ENCODE measurements at places on chromosomes 3 and 15.
A peak's percentile ranks its signal among the peaks of the same experiment; 100 is the strongest.

DNA sequence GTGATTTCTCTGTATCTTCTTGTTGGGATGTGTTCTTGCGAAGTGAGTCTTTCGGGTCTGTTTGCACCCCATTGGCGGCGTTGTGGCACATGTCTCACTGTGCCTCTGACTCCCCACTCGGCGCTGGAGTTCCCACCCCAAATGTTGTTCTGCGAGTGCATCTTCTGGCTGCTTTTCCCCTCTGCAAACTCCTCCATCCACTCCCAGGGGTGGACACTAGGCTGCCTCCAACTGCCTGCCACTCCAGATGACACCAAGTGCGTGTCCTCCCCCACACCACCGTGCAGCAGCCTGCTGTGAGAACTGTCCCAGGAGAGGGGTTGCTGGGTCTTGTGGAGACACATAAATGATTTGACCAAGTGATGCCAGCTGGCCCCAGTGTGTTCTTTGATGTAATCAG is 17.6 kb downstream of the EFCC1 start:
- DNase-seq, result no peak

- DNase-seq, result peak; percentile 80
These were observed 417.7 kb upstream of the TBL1XR1 start for GRCh38 chr3:177615015-177615414.

DNA sequence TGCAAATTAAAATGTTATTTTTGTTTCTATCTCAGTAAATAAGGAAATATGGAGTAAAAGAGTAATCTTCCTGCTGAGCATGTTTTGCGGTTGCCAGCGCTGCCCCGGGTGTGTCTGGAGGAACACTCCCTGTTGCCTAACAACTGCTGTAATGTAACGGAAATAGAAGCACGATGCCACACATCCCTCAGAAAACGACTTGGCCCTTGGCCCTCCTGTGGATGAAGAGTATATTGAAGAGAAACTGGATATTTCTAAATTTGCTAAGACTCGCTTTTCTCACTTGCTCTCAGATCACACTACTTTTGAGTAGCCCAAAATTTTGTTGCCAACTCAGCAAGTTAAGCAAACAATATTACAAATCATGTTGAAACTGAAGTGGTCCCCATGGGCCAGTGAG is 18.9 kb downstream of the CX3CR1 start:
- peak; percentile 0 for DNase-seq

DNA sequence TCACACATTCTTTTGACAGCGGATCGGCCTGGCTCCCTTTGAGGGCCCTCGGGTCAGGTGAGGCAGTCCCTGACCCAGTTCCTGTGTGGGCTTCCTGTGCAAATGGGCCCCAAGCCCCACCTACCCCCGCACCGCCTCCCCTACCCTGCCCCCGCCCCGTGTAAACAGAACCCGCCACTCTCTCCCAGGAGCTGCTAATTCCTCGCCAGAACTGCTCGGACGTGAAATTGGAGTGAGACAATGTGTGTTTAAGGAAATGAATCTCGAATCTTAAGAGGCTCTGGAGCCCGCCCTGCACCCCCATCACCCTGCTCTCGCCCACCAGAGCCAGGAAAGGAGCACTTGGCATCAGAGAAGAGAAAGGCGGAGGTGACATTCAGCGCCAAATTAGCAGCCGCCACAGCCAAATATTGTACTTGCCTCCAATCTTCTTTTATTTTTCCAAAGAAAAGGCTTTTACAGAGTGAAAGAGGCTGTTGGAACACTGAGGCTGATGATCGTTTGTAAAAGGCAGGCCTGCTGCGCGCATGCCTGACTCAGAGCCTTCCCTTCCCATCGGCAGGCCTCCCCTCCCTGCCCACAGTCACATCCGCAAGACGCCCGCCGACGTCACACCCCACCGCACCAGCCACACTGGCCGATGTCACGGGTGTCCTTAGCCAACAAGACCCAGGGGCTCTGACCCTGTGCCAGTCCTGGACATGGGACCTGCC is 53.1 kb downstream of the CACNA2D2 start:
- no peak for DNase-seq

DNA sequence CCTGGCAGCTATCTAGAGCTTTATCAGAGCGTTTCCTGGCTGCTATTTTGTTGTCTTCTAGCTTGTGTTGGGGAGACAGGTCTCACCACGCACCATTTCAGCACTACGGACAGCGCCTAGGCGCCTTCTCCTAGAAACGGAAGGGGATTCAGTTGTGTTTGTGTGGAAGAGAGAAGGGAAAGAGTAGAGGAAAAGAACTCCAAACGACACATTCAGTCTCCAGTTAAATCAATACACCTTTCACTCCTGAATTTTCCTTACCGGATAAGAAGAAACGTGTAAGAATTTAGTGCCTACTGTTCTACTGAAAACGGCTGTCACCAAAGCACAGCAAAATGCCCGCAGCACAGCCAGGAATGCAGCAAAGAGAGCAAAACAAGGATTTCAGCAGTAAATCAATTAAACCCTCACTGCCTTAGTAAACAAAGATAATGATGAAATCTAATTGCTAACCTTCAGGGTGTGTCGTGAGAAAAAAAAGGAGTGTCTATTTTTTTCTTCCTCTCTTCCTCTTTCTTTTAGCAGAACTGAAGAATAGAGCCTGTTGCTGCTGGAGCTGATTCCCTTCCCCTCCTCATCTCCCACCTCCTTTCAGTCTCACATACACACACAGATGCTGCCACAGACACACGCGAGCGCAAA is 412 bp upstream of the CTXN2 start:
- DNase-seq, result no peak

DNA sequence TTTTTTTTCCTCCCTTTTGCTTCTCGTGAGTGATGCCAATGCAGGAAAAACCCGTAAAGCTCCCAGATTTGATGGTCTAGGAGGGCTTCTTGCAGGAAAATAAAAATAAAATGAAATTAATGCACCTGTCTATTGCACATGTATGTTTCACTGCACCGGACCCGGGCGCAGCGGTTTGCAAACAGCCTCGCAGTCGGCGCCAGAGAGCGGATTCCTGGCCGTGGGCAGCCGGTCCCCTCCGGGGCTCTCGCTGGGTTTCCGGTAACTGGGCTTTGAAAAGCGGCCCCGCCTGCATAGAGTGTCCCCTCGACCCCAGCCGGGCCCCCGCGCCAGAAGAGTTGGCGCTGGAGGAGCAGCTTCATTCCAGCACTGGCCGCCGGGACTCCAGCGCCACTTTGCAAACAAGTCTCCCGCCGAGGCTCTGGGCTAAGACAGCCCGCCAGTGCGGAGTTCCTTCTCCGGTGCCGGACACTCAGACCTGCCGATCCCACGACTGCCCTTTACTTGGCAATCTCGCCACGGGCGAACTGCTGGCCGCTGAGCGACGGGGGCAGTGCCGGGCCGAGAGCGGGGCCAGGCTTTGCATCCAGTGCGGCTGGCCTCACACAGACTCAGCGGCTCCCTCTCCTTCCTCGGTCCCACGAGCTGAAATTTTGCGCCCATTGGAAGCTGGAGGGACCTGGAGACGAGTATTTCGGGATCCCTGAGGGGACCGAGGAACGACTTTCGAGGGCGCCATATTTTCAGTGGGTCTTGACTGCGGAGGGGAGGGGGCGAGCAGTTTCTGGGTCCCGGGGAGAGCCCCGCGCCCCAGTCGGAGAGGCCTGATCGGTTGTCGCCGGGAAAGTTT is 225.9 kb upstream of the C2CD4B start:
- no peak for DNase-seq

- no peak for DNase-seq
These were observed 142.4 kb downstream of the TIGIT start for GRCh38 chr3:114436182-114436581.

GRCh38 chr15:75233504-75234190 is 24.5 kb upstream of the GOLGA6C start:
- no peak for DNase-seq

DNA sequence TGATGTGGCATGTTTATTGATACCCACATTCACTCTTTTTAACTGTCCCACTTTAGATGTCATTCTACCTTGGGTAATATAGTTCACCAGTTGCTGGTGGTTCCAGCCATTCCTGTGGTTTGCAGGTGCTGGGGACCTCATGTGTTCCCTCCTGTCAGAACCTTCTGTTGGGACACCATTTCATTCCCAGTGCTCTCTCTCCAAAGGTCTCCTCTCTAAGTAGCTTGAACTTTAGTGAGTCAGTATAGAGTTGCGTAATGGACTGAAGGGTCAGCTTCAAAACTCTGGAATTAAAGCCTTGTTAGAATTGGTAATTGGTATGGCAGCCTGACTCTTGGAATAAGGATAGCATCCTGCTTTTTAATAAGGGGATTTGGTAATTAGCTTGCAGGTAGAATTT is 108.5 kb downstream of the PLCL2 start:
- DNase-seq, result no peak

DNA sequence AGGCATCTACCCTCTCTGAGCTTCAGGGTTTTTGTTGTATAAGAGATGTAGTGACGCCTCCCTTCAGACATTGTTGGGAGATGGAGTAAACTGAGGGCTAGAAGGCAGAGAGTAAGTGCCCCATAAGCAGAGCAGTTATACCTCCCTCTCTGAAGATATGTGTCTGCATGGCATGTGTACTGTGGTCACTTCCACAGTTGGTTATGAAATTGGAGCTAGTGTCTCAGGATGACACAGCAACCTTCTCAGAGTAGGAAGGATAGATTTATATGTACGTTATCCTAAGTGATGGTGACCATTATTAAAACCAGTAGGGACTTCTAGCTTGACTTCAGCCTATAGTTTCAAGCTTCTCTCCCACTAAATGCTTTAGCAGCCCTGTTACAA is 17.9 kb downstream of the PXK start:
- DNase-seq, result no peak

- no peak for DNase-seq
These were observed 6.1 kb downstream of the TNFAIP8L3 start for GRCh38 chr15:51088585-51088984.

- DNase-seq, result no peak
These were observed 14.6 kb upstream of the FAM107A start for GRCh38 chr3:58591517-58592510.

- DNase-seq, result no peak
These were observed 4.9 kb downstream of the SLC26A6 start for GRCh38 chr3:48630407-48630806.

GRCh38 chr3:9503283-9503682 is 50.3 kb downstream of the LHFPL4 start:
- peak; percentile 9 for DNase-seq

DNA sequence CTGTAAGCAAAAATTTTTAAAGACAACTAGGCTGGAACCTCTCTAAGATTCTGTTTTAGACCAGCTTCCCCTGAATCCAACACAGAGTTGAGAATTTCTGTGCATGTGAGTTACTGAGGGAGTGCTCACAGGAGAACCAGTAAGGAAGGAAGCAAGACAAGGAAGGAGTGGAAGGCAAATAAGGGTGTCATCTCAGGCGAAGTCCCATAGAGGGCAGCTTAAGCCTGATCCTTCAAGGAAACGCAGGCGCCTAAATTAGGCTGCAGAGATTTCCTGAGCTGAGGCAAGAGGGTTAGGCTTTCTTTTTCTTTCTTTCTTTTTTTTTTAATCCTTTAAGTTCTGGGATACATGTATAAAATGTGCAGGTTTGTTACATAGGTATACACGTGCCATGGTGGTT is 36.2 kb upstream of the COL6A6 start:
- DNase-seq, result no peak

DNA sequence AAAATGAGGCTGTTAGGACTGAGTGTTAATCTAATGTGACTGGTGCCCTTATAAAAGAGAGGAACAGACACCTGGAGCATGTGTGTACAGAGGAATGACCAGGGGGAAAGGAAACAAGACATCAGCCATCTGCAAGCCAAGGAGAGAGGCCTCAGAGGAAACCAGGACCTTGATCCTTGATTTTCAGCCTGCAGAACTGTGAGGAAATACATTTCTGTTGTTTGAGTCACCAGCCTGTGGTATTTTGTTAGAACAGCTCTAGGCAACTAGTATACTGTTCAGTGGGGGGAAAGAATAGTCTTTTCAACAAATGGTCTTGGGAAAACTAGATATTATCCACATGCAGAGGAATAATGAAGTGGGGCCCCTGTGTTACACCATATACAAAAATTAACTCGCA is 80.6 kb downstream of the CCR1 start:
- no peak for DNase-seq
